Effector CD4-positive, alpha-beta T cell (primary cell): ENCODE measurements at places on chromosomes 3 and 15.

DNA sequence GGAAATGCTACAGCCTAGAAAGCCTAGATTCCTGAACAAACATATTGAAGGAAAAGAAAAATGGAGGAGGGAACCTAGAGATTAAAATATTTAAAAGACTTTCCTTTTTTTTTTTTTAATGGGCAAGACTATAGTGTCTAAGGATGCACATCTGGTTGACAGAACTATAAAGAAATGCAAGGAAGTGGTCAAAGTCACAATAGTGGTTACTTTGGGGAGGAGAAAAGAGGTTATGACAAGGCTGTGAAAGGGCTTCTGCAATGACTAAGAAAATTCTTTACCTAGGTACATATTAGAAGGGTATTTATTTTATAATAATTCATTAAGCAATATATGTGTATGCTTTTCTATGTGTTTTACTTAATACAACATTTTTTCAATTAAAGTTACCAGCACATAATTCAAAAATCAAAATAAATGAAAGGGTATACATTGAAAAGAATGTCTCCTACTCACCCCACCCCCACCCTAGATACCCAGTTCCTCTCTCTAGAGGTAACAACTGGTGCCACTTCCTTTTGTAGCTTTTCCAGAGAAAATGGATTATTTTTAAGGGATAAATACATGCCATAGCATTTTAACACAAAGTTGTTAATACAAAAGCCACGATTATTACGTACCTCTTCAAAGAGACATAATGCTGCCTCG is 70.1 kb downstream of the HERC1 start:
- no peak for DNase-seq

GRCh38 chr15:70342554-70343548 is 245.1 kb upstream of the TLE3 start:
- DNase-seq, result no peak

DNA sequence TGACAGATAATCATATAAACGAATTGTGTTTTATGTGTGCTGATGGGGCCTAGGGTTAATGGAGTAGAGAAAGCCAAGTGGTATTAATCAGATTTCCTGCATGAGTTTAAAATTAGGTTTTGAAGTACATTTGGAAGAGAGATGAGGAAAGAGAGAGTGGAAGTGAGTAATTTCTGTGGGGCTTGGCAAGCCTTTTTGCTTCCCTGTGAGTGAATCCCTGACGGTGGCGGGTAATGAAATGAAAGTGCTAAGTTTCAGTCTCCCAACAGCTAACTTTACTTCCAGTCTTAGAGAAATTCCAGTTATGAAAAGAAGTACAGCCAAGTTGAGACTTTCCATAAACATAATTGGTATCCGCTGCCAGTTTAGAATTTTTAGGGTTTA is 139.4 kb downstream of the BBX start:
- DNase-seq, result no peak

DNA sequence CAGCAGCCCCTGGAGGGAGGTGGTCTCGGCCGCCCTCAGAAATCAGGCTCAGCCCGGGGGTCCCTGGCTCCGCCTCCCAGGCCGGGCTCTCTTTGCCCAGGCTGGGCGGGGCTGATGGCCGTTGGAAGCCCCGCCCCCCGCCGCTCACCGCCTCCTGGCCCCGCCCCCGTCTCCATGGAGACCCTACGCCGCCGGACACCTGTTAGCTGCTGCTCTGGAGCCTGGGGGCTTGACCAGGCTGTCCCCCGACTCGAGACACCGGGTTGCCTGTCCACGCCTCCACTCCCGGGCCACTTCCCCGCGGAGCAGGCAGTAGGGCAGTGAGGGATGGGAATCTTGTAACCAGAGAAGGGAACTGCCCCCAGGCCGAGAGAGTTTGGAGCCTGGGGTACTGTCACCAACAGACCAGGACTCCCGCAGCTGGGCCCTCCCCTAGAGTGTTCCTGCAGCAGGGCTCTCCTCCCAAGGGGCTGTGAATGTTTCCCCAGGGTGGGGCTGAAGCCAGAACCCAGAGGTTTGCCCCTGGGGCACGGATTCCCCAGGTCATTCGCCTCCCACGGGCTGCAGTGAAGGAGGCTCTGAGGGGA is 27.8 kb upstream of the RPL32 start:
- DNase-seq, result no peak

- no peak for DNase-seq
These were observed 147.7 kb downstream of the CADPS start for GRCh38 chr3:62727536-62727935.
